ENCODE measurements at places on chromosomes 13 and 19. TPM values are rescaled to one million over a fixed set of nuclear protein-coding genes. Genes with fewer than 3 reads are reported as not detected.

RETN gene
- total RNA-seq = not detected

NXNL1 gene
- not detected for total RNA-seq

SHANK1 gene
- 0.42 TPM for total RNA-seq

OR10H1 gene
- total RNA-seq = not detected

PEAK3 gene
- total RNA-seq = not detected

TBXA2R gene
- total RNA-seq = 0.44 TPM
